ENCODE measurements at places on chromosomes 3 and 15. TPM values are rescaled to one million over a fixed set of nuclear protein-coding genes. Genes with fewer than 3 reads are reported as not detected.

GRCh38 chr15:96261575-96262034, 68.9 kb upstream of the NR2F2 start:
- DNase-seq = no peak
- no peak overlapping the region for H3K27ac ChIP-seq
- no peaks in the 10 kb centered on the region for H3K4me1 ChIP-seq

- no peak for DNase-seq
- no peaks in the 10 kb centered on the region for H3K36me3 ChIP-seq
- H3K4me3 ChIP-seq = no peak overlapping the region
- no peaks in the 10 kb centered on the region for H3K27me3 ChIP-seq
- H3K27ac ChIP-seq = no peak overlapping the region
Measured at GRCh38 chr3:86740751-86741150, 250.2 kb downstream of the VGLL3 start.

DNA sequence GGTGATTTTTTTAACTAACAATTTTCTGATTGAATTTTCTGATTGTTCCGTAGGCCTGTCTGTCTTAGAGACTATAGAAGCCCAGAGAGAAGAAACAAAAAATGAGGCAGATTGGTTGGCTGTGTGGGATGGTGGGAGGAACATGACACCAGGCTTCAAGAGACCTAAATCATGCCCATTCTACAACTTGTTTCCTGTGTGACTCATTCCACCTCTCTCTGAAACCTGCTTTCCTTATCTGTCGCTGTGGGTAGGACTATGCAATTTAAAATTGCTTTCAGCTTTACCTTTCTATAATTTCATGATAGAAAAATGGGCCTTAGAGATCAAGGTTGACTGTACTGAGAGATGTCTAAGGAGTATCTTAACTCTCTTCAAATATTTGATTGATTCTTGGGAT, 44.5 kb downstream of the OXNAD1 start:
- H3K4me1 ChIP-seq = peaks cover 66% of the 10 kb centered on the region
- peak overlapping the region; percentile 82 for H3K4me3 ChIP-seq
- DNase-seq = peak; percentile 29
- H3K27me3 ChIP-seq = no peaks in the 10 kb centered on the region

GRCh38 chr3:153835540-153835939, 285.6 kb upstream of the ARHGEF26 start:
- H3K4me1 ChIP-seq = no peaks in the 10 kb centered on the region
- H3K36me3 ChIP-seq = no peaks in the 10 kb centered on the region
- H3K27ac ChIP-seq = no peak overlapping the region

The PLCB2 gene
- 228 TPM for total RNA-seq

The PDIA3 gene
- total RNA-seq = 168 TPM

The CHRD gene
- not detected for total RNA-seq
